Esophagus muscularis mucosa (tissue), 4 donors: ENCODE measurements at places on chromosomes 12 and 14. TPM values are rescaled to one million over a fixed set of nuclear protein-coding genes. Genes with fewer than 3 reads are reported as not detected.

Gene SLC25A21
- total RNA-seq, result 1.2 TPM

Gene PDZRN4
- 75.2 TPM for total RNA-seq

Gene DNAAF2
- total RNA-seq, result 8.8 TPM

Gene MIPOL1
- total RNA-seq, result 6.5 TPM

Gene KRT79
- not detected for total RNA-seq

Gene RDH5
- total RNA-seq, result 13.8 TPM

Gene MGST1
- total RNA-seq, result 45.7 TPM

Gene CLEC7A
- total RNA-seq, result 4.6 TPM

Gene MEG3
- 25.0 TPM for total RNA-seq
